Spinal cord (tissue), 10 donors: ENCODE measurements at places on chromosomes 1 and 21. TPM values are rescaled to one million over a fixed set of nuclear protein-coding genes. Genes with fewer than 3 reads are reported as not detected.

DNA sequence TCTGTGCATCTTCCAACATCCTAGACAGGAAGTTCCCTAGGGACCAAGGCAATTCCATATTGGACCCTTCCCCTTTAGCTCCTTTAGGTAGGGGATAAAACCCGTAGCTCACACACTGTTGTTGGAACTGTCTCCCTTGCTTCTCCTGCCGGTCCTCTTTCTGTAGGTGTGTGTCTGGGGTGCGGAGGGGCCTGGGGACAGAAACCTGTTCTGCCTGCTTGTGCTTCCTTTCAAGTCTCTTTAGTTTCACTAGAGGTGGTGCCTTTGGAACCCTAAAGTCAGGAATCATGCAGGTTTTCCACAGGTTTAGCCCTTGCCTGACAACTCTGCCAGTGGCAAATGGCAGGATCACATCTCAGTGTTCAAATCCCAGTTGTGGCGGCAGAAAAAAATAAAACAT is 74.6 kb upstream of the PTGFRN start:
- DNase-seq = no peak

- no peak for DNase-seq
Observed at GRCh38 chr1:235325139-235325538, 2.8 kb downstream of the ARID4B start.

GRCh38 chr1:32239790-32240139 is 7.3 kb upstream of the FAM167B start:
- no peak for DNase-seq

DNA sequence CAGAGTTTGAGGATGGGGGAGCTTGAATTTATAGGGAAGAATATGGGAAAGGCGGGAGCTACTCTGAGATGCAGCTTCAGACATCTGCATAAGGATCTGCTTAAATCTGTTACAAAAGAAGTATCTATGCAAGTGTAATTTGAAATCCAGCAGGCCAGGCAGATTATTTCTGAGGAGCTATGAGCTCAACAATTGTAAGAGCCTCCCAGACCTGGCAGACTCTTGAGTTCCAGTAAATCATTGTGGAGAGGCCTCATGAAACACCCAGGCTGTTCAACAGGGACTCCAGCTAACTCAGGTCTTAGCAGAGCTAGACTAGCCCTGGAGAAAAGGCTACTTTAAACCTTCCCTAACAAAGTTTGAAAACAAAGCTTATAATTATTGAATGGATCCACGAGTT is 647.5 kb upstream of the CHRM3 start:
- no peak for DNase-seq

DNA sequence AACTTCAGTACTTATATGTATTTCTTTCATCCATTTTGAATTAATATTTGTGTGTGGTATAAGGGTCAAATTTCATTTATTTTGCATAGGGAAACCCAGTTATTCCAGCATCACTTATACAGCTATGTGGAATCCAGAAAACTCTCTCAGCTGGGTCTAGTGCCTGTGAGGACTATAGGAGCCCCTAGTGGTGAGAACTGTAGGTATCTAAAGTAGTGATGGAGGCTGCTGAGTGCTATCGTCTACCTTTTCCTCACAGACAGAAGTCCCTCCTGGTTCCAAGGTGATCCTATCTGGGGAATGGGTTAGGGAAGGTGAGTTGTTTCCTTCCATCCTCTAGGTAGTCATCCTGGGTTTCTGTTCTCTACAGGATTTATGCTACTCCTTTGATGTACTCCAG is 352.0 kb upstream of the C1orf87 start:
- DNase-seq = no peak

CLCNKB gene
- polyA plus RNA-seq = 1.1 TPM

MYCL gene
- 16.6 TPM for polyA plus RNA-seq

DNA sequence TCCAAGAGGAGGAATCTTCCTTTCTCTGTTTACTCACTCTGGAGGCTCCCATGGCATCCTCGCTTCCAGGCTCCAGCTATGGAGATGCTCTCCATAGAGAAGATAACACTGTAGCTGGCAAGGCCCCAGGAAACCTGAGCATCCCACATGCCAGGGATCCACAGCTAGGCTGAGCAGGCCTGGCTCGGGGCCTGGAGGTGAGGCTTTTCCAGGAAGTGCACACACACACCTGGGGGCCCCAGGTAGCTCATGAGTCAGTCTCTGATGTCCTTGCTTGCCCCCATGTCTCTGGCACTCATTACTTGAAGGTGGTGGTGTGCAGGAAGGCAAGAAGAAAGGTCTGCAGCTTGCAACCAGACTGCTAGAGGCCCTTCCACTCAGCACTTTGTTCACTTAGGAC is 5.5 kb upstream of the LCE5A start:
- DNase-seq = no peak

SLC5A9 gene
- polyA plus RNA-seq = 2.4 TPM

GRCh38 chr21:29215709-29216108 is 83.0 kb upstream of the BACH1 start:
- DNase-seq = no peak
